ENCODE measurements at places on chromosomes 7 and 10.
A peak's percentile ranks its signal among the peaks of the same experiment; 100 is the strongest.

GRCh38 chr7:27277628-27278027 lies 35.0 kb downstream of the EVX1 start:
- DNase-seq, result no peak

GRCh38 chr10:128263891-128264688 lies 137.9 kb upstream of the MKI67 start:
- peak; percentile 31 for DNase-seq

DNA sequence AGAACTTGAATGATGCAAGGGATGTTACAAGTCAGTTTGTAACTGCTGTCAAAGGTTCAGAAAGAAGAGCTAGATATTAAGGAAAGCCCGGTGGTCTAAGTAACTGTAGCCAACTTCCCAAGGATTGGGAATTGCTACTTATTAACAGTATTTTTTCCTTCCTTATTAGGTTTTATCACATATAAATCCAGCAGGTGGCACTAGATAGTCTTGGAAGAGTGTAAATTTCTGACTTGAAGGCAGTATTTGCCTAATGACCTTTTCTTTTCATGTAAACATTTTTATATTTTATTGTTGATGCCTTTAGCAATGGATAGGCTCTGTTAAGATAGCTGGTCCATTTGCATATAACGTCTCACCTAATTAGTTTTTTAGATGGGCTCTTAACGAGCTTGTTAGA lies 51.2 kb downstream of the ANLN start:
- DNase-seq, result peak; percentile 18

- DNase-seq, result peak; percentile 26
Measured at GRCh38 chr7:30974605-30975255, 11.0 kb downstream of the GHRHR start.

- no peak for DNase-seq
Measured at GRCh38 chr10:16852624-16853023, 35.4 kb upstream of the RSU1 start.

DNA sequence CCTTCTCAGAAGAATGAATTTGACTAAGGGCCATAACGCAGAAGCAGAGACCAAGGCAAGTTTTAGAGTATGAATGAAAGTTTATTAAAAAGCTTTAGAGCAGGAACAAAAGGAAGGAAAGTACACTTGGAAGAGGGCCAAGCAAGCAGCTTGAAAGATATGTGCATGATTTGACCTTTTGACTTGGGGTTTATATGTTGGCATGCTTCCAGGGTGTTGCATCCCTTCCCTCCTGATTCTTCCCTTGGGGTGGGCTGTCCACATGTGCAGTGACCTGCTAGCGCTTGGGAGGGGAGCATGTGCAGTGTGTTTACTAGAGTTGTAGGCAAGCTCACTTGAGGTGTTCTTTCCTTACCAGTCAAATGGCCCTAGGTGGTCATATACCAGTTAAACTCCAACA lies 37.9 kb upstream of the LRRN3 start:
- DNase-seq, result no peak

GRCh38 chr7:135808206-135808605 lies 59.6 kb upstream of the FAM180A start:
- DNase-seq, result no peak

DNA sequence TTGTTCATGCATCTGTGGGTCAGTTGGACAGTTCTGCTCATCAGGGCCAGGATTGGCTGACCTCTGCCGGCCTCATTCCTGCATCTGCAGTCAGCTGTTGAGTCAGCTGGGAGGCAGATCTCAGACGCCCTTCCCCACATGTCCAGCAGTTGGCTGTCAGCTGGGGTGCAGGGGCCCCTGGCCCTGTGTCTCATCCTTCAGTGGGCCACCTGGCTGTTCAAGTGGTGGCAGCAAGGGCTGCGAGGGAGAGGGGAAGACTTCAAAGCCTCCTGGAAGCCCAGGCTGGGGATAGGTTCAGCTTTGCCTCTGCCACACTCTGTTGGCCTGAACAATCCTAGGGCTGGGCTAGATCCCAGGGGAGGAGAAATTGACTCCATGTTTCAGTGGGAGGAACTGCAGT lies 33.2 kb downstream of the TACR2 start:
- no peak for DNase-seq

- no peak for DNase-seq
Measured at GRCh38 chr7:43785420-43785819, 26.9 kb downstream of the BLVRA start.

GRCh38 chr10:117933036-117933435 lies 113.7 kb downstream of the RAB11FIP2 start:
- no peak for DNase-seq

- DNase-seq, result no peak
Measured at GRCh38 chr10:35712486-35712885, 70.4 kb upstream of the FZD8 start.

DNA sequence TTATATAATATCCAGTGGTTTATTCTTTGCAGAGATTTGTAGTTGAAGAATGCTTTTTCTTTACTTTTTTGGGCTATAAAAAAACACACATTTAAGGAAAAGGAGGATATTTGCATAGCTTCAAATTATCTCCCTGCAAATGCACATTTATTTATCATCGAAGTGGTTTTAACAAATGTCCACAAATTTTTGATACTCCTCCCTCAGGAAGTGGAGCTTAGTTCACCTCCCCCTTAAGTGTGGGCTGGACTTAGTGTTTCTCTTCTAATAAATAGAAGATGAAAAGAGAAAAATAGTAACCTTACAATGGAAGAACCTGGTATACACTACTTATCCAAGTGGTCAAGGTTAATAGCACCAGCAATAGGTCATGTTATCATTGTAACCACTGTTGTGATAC lies 537.6 kb downstream of the ARL4A start:
- DNase-seq, result no peak

- no peak for DNase-seq
Measured at GRCh38 chr10:30862486-30862885, 169.2 kb downstream of the ZNF438 start.

DNA sequence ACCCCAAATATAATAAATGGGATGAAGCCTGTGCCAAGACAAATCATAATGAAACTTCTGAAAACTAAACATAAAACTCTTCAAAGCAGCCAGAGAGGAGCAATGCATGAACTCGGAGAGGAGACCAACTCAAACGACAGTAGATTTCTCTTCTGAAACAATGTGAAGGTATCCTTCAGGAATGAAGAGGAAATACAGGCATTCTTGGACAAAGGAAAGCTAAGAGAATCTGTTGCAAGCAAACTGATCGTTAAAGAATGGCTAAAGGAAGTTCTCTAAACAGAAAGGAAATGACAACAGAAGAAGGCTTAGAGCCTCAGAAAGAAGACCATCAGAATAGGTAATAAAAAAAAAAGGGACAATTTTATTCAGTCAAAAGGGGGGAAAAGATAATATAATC lies 6.6 kb downstream of the GNA12 start:
- DNase-seq, result no peak

DNA sequence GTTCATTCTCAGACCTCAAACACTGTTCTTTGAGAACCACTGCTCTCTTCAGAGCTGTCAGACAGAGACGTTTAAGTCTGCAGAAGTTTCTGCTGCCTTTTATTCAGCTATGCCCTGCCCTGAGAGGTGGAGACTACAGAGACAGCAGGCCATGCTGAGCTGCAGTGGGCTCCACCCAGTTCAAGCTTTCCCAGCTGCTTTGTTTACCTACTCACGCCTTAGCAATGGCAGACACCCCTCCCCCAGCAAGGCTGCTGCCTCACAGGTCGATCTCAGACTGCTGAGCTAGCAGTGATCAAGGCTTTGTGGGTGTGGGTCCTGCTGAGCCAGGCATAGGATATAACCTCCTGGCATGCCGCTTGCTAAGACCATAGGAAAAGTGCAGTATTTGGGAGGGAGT lies 80.5 kb upstream of the CYP2C9 start:
- no peak for DNase-seq

GRCh38 chr10:34599026-34599795 lies 215.9 kb downstream of the PARD3 start:
- DNase-seq, result no peak

DNA sequence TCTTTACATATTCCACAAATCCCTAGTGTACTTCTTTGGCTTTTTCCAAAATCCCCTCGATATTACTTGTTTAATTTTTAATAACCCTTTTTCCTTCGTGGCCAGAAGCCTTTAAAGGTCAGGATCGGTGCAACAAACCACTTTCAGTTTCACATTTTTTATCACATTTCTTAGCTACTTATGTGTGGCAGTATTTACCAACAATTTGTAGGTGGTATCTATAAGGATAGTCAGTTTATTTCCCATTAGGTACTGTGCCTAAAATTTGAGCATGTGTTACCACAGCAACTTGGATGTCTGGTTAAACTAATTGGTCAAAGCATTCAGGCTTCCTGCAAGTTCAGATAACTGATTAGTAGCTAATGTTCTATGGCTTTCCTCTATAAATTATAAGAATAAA lies 104.9 kb downstream of the CDK14 start:
- DNase-seq, result no peak

DNA sequence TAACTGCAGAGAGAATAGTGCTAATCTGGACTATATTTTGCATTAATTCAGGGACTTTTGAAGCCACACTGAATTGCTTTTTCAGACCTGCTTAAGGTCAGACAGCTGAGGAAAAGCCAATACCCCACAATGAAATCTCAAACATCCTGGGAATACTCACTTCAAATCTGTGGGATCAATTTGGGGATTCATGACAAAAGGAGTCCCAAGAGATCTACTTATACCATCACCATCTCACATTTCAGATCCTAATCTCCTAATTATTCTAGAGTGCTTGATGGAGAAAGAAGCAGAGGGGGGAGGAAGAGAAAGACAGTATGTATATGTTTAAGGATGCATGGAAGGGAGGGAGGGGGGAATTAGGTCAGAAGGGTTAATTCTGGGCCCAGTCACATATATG lies 202.2 kb downstream of the CACNA2D1 start:
- DNase-seq, result no peak

DNA sequence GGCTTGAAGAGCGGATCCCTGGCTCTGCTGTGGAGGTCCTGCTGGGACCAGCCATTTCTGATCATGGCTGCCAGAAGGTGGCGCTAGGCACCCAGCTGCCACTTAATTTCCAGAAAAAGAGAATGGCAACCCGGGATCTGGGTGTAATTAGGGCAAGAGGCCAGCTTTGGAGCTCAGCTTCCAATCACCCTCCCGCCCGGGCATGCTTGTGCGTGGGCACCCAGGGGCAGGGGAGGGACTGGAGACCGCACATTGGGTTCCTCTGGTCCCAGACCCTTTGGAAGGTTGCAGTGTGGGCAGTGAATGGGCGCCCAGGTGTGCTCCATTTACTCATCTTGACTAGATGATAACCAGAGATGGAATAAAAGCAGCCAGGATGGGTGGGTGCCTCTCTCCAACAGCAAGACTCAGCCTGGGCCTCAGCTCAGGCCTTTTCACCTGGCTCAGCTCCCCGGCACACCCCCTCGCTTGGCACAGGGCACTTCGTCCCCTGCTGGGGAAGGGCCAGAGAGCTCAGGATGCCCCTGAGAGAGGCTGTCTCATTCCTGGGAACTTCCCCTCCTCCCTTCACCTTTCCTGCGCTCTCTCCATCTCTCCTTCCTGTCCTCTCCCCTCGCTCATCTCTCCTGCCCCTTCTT lies 14.7 kb downstream of the FAM241B start:
- DNase-seq, result peak; percentile 27

- no peak for DNase-seq
Measured at GRCh38 chr10:120493411-120494312, 36.6 kb downstream of the PLPP4 start.

GRCh38 chr7:101172854-101173751 lies 7.0 kb downstream of the NAT16 start:
- DNase-seq, result no peak

DNA sequence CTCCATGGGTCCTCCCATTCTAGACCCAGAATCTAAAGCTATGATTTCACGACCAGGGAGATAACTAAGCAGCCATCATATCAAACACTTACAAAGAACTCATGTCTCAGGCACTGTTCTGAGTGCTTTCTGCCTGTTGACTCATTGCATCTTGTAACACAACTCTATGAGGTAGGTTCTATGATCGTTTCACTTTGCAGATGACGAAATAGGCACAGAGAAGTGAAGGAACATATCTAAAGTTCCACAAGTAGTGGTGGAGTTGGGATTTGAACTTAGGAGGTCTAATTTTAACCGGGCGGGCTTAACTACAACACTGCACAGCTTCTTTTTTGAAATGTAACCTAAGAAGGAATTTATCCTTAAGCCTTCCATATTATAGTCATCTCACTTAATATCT lies 2.9 kb downstream of the RBP4 start:
- no peak for DNase-seq

DNA sequence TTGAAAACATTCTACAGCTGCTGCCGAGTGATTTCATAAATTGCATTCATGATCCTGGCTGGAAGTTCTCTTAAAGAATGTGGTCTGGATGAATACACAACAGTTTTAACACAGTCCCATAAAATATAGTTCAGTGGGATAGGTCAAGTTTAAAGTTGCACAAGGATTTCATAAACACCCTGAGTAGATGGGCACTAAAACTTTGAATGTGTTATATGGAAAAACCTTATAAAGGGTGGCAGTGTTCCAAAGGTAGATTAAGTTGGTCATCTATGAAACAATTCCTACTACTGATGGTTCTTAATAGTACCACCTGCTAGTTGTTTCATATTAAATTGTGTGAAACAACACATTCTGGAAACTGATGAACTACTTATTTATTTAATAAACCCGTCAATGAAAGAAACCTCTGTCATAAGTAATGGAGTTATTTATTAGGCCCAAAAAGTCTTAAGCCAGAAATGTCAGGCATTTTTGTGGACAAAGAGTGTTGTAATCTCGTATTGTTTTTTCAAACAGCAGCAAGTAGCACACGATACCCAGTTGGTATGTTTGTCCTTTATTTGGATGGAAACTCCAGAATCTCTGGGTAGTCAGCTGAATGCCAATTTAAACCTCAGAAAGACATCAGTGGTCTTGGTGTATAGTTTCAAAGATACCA lies 14.3 kb upstream of the RPA3 start:
- DNase-seq, result no peak

DNA sequence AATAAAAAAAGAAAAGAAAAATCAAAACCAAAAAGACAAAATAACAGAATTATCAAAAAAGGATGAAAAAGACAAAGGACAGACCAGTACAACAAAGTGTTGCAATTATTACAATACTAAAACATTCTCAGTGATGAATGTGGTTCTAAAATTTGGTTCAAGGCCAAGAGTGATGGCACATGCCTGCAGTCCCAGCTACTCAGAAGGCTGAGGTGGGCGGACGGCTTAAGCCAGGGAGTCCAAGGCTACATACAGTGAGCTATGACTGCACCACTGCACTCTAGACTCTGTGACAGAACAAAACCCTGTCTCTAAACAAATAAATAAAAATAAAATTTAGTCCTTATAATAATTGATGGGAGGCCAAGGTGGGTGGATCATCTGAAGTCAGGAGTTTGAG lies 14.5 kb downstream of the BAZ1B start:
- no peak for DNase-seq

GRCh38 chr7:30760514-30761213 lies 8.7 kb downstream of the INMT start:
- DNase-seq, result no peak
